ENCODE measurements at places on chromosomes 6 and 20.
A peak's percentile ranks its signal among the peaks of the same experiment; 100 is the strongest.

GRCh38 chr6:119313937-119314884 is 35.4 kb downstream of the MAN1A1 start:
- no peak for DNase-seq

- peak; percentile 33 for DNase-seq
Observed at GRCh38 chr20:36917943-36918342, 33.6 kb downstream of the SAMHD1 start.

GRCh38 chr20:49292010-49292409 is 14.2 kb upstream of the ZNFX1 start:
- no peak for DNase-seq

DNA sequence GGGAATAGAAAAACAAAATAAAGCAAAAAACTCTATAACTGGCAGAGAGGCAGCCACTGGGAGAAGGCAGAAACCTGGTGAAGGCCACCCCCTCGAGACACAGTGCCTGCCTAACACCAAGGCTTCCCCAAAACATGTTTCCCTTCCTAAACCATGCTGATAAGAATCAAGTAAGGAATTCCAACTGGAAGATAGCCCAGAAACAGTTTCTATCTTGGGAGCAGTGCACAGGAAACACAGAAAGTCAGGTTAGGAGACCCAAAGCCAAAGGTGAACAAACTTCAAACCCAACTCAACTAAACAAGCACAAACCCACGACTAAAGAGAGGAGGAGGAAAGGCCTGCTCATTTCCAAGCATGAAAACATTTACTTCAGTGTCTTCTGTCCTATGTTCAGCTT is 433.7 kb upstream of the RGS17 start:
- DNase-seq = no peak

- no peak for DNase-seq
Observed at GRCh38 chr20:24691901-24692351, 222.5 kb downstream of the SYNDIG1 start.

DNA sequence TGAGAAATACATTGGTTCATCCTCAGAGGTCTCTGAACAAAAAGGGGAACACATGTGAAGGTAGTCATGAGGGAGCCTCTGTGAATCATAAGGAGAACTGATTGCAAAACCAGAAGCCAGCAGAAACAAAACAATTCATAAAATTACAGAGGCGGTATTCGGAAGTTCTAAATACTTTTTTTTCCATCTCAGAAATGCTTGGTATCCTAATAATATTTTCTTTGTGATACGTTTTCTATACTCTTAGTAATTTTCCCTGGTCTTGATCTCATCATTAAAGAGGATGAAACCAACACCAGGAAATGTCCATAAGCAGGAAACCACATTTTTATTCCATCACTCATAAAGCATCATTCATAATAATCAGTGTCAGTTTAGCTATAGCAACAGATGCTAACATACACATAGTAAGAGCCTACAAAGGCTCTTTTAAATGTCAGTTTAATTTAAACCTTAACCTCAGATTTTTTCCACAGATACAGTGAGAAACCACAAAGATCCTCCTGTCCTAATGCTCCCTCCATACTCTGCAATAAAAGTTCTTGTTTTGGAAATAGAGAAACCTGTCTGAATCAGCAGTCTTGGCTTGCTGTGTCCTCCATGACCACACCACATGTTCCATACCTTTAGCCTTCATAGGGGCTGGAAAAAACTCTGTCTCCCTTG is 29.2 kb downstream of the SGK1 start:
- DNase-seq = peak; percentile 91

DNA sequence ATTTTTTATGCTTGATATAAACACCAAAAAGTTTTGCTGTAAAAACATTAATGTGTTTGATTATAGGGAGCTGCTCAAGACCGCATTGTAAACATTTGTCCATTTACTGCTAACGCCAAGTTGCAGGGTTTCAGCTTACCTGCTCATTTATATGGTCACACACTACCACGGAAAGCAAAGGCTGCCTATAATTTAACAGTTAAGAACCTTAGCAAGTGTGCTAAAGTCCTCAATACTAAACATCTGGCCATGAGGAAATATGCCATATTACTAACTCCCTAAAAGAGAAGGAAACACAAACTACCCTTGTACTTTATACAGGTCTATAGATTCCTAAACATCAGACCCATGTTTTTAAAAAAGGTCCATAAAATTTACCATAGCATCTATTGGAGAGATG is 129.5 kb downstream of the ASCC3 start:
- DNase-seq = no peak

DNA sequence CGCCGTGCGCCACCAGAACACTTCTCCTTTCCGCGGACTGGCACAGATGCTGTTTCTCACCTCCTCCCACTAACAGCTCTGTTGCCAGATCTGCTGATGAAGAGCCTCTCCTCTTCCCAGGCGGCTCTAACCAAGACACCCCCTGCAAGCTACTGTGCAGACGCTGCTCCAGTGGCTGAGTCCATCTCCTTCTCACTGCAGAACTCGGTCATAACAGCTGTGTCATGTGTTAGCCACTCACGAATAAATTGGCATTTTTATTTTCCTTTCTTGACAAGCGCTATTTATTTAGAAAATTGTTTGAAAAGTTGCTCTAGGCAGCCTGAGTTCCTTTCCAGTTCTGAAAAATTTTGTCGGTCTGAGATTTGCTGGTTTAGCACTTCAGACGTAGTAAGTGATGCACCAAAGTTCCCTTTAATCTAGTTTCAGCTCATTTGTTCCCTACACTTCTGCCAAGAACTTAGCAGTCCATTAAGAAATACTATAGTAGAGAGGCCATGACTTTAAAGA is 12.8 kb upstream of the PLEKHG1 start:
- no peak for DNase-seq

GRCh38 chr6:112877134-112878100 is 530.3 kb downstream of the RFPL4B start:
- DNase-seq = peak; percentile 94

DNA sequence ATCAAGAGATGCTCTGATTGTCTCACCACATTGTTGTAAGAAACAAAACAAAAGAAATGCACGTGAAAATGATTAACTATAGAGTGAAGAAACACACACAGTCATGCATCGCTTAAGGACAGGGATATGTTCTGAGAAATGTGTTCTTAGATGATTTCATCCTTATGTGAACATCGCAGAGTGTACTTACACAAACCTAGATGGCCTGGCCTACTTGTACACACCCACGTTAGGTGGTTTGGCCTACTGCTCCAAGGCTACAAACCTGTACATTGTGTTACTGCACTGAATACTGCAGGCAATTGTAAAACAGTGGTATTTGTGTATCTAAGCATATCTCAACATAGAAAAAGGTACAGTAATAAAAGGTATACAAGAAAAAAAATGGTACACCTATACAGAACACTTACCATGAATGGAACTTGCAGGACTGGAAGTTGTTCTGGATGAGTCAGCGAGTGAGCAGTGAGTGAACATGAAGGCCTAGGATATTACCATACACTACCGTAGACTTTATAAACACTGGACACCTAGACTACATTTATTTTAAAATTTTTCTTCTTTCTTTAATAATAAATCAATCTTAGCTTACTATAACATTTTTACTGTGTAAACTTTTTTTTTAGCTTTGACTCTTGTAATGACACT is 48.6 kb downstream of the FKBP5 start:
- DNase-seq = no peak

- DNase-seq = no peak
Observed at GRCh38 chr6:46746696-46747095, at the start of gene ANKRD66. Gene ANKRD66, plus strand, starts transcription at chr6:46746933. Its CDS starts 5,016 bp downstream, at chr6:46751949.

- DNase-seq = no peak
Observed at GRCh38 chr6:8764733-8765132, 329.4 kb upstream of the SLC35B3 start.

DNA sequence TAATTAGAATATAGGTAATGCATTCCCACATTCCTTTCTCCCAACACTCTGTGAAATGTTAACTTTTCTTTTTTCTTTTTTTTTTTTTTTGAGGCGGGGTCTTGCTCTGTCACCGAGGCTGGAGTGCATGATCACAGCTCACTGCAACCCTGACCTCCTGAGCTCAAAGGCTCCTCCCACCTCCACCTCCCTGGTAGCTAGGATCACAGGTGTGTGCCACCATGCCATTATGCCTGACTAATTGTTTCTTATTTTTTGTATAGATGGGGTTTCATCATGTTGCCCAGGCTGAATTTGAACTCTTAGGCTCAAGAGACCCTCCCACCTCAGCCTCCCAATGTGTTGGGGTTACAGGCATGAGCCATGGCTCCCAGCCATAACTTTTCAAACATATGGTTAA is 135.7 kb upstream of the SHLD1 start:
- no peak for DNase-seq

GRCh38 chr6:157496534-157497095 is 115.6 kb downstream of the ZDHHC14 start:
- no peak for DNase-seq

- no peak for DNase-seq
Observed at GRCh38 chr6:37946057-37946456, 126.5 kb downstream of the ZFAND3 start.

DNA sequence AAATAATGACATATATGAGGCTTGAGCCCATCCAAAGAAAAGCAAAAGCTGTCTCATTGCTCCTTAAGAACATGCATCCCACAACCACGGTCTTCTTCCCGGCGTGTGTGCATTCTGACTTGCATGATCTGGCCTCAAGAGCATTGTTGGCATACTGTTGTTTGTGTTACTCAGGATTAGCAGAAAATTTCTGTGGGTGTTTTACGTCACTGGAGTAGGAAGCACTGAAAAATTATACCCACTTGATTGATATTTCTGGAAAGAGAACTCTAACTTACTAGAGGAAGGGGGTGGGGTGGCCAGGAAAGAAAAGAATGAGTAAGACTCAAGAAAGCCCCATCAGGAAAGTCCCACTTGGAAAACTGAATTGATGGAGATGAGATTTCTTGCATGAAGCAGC is 326.2 kb upstream of the PRDM1 start:
- DNase-seq = peak; percentile 70

- DNase-seq = no peak
Observed at GRCh38 chr6:119379809-119380208, 30.2 kb upstream of the MAN1A1 start.

GRCh38 chr6:83593395-83593785 is 81.1 kb downstream of the PRSS35 start:
- DNase-seq = no peak

GRCh38 chr6:114304304-114304887 is 38.4 kb downstream of the HS3ST5 start:
- DNase-seq = peak; percentile 15

Data from EL (cell line).